ENCODE measurements at places on chromosomes 7 and 10.

DNA sequence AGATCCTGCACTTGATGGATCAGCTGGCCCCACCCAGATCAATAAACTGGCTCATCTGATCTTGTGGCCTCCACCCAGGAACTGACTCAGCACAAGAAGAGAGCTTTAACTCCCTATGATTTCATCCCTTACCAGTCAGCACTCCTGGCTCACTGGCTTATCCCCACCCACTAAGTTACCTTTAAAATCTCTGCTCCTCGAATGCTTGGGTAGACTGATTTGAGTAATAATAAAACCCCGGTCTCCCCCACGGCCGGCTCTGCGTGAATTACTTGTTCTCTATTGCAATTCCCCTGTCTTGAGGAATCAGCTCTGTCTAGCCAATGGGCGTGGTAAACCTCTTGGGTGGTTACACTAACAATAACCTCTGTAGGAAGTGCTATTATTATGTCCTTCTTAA lies 83.7 kb downstream of the MBL2 start:
- no peak for DNase-seq

- no peak for DNase-seq
These were observed 323.8 kb downstream of the GLRX3 start for GRCh38 chr10:130459851-130460490.

GRCh38 chr7:55409482-55410225 lies 44.5 kb downstream of the LANCL2 start:
- no peak for DNase-seq

GRCh38 chr10:129712000-129712399 lies 245.0 kb downstream of the MGMT start:
- no peak for DNase-seq

DNA sequence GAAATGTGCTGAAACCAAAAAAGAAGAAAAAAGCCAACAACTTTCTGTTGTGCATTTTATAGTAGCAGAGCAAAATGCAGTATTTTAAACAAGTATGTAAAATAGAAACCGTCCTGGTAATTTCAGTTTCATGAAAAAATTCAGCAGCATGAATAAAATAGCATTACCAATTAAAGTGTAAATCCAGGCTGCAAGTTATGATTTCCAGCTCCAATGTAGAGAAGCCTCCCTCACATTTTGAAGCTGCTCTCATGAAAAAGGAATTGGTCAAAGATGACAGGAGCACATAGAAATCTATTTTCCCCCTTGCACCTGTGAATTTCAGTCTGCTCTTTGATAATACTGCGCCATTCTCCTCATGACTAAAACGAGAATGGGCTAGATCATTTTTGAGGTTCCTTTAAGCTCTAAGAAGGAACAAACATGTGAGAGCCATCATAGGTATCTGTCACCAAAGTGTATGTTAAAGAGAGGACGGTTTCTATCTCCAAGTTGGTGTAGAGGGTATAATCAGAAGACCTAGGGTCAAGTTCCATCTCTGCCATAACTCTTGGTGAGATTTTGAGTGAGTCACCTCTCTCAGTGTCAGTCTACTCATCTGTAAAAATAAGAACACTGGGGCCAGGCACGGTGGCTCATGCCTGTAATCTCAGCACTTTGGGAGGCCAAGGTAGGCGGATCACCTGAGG lies 107.5 kb downstream of the MTPAP start:
- DNase-seq: no peak

- DNase-seq: no peak
These were observed 208.7 kb upstream of the FAM3C start for GRCh38 chr7:121604627-121605316.

DNA sequence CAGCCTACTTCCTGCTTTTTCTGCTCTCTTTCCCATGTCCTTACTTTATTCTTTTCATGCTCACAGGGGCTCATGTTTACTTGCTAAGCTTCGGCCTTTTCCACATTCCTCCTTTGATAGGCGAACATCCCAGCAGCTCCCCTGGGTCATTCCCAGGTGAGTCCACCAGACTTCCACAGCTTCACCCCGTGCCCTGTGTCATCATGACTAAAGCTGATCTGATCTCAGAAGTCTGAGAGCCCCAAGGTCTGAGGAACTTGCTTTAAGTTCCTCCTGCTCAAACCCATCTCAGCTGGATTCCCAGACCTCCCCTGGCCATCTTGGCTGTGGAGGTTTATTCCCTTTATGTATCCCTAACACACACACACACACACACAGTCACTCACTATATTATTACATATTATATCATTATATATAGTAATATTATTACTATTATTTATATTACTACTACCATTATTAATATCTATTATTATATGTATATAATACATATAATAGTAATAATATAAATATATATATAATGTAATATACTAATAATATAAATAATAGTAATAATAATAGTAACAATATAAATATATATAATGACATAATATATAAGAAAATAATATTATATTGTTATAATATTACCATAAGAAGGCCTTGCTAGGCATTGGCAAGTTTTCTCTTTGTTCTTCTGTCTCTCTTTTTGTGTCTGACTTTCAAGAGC lies 295.9 kb downstream of the PTEN start:
- DNase-seq: no peak

DNA sequence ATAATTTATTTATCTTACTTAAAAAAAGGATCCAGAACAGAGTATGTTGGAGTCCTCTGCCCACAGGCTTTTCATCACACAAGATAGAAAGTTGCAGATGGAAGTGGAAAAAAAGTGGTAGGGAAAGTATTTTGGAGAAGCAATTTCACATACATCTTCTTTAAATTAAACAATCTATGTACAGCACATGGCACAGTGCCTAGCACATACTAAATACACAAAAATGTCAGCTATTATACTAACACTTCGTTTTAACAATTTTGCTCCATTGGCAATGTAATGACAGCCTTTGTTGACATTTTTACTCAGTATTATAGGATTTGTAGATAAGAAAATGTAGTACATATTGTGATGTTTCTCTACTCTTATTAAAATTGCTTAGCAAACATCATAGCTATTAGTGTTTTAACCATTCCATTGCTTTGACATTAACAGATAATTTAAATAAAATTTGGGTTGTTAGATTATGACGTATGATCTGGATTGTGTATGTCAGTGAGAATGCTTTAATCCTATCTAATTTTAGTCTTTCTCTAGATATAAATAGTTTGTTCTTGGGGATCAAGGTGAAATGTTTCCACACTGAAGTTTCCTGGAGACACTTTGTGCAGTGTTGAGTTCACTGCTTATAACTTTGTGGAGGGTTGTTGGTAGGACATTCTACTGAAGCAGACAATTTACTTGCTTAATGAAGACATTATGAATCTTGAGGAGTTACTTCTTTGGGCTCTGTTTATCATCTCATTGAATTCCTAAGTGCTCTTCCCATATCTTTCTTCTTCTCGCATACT lies 202.8 kb upstream of the DKK1 start:
- DNase-seq: no peak

DNA sequence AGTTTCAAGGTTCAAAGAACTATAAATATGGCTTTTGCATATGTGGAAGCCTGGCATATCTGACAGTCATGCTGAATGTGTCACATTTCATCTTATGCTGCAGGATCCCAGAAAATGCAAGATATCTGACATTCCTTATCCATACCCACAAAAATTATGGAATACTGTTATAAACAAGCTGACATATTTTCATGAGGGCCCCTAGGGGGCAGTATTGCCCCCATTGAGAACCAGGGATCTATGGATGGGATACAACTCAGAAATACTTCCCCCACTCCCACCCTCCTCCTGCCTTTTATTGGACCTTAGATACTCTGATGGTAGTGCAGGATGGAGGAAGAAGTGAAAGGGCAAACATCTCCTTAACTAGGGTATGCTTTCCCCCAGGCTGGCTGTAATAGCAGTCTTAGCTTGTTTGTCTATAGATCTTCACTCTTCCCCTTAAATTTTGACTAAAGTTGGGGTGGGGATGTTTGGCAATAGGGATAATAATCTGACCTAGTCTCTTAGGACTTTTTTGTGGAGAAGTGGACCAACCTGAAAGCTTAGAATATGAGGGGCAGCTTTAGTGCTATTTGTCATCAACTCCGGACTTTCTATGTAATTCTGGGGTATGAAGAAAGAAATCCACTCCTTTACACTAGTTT lies 3.5 kb upstream of the GNGT1 start:
- no peak for DNase-seq

GRCh38 chr7:139889186-139889871 lies 60.3 kb downstream of the TBXAS1 start:
- no peak for DNase-seq

- no peak for DNase-seq
These were observed 2.5 kb downstream of the VOPP1 start for GRCh38 chr7:55569797-55570196.

DNA sequence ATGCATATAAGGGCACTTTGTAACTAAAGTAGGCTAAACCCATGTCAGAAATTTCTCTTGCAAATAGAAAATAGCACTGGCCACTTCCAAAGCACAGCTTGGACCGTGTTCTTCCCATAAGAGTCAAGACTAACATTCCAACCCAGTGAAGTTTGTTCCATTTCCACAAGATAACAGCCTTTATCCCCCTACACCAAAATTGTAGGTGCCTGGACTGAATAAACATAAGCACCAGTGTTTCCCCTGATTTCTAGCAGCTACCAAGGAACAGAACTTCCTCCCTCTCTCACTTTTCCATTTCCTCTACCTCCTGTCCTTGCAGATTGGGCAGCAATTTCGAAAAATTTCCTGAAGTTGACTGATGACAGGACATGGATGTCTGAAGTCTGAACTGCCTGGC lies 219.7 kb downstream of the CREB5 start:
- DNase-seq: no peak

- DNase-seq: no peak
These were observed 1.0 kb downstream of the ACSL5 start for GRCh38 chr10:112374724-112375541.

DNA sequence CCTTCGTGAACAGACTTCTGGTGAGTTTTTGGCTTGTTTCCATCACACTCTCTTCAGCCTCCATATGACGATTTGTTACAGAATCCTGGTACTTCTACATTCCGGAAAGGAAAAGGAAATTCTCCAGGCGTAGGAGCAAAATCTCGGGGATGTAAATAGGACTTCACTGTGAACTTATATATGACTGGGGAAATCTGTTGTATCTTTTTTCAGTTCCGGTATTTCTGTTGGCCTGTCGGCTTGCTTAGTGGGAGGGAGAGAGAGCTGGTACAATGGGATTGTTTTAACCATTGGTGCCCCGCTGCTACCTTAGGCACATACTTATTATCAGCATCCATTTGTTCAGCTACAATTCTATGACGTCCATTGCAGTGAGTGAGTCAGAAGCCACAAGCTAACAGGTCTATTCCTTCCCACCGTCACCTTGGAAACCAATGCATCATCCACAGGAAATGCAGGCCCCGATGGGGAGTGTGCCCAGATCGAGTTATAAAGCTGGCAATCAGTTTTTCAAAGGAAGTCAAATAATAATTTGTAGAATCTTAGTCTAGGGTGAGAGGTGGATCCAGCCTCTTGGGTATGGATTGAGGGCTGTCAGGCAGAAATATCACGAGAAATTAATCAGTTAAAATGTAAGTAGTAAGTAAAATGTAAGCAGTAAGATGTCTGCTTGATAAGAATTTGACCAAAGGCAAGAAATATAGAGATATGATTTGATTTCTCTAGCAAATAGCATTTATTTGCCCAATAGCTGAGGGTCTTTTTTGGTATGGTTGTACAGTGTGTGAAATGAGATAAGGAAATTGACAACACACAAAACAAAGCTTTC lies 92.0 kb upstream of the MKLN1 start:
- DNase-seq: peak; percentile 68

GRCh38 chr7:128425850-128426249 lies 16.1 kb upstream of the IMPDH1 start:
- DNase-seq: peak; percentile 73

DNA sequence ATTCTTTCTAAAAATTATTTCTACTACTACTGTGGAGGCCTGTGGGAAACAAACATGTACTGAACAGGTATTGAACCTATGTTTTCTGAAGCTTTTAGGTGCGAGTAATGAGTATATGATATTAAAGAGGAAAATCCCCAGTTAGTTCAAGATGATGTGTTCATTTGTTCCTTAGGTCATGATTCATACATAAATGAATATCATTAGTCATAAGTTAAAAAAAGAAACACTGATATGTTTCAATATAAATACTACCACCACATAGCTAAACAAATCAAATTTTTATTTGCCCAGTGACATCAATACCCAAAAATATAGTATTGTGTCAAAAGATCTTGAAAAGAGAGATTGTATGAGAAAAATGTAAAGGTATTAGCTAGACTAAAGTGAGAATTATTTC lies 210.7 kb upstream of the GNAI1 start:
- DNase-seq: no peak

DNA sequence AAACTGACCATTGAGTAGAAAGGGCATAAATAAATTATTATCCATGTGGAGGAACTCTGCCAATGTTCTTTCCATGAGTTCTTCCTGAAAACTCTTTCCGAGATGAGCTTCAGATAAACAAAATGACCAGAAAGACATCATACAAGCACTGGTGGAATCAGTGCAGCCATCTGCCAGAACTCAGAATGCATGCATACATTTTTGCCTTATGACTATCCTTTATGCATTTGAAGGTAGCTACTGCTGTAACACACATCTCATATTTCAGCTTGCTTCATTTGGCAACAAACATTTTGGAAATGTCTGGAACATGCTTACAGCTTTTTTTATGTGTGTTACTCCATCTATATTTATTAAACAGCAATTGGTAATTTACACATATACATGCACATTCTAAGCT lies 448.9 kb downstream of the PLXDC2 start:
- DNase-seq: no peak

GRCh38 chr7:9962742-9963141 lies 1010.9 kb upstream of the PHF14 start:
- no peak for DNase-seq

DNA sequence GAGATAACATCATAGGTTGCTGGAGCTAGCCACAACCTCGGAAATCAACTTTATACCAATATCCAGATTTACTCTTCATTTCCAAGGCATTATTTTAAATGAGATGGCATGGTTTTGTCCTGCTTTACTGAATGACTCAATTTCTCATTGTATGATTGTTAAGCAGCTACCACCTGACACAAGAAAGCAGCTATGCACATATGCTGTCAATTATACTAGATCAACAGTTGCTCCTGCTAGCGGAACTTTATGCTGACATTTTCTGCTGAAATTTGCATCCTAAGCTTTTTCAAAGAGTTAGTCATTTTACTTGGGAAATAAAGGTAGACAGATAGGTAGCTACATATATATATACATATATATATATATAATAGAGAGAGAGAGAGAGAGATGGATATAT lies 8.9 kb upstream of the CH25H start:
- no peak for DNase-seq

DNA sequence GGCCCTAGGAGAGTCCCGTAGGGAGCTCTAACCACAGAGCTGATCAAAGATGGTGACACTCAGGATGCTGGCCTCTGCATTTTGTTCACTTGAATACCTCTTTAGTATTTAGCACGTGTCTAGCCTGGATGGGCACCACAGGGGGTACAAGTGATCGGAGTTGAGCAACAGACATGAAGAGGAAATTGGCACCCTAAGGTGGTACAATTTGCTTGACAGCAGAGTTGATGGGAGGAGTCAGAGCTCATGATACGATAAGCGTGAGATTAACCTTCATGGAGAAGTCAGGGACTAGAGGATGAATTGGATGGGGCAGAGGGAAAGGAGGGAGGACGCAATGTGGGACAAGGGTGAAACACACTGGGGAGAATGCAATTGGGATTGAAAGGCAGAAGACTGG lies 9.9 kb upstream of the ZNF212 start:
- no peak for DNase-seq
